Activated T-cell treated with anti-CD3 and anti-CD28 coated beads, Interleukin-2, amount 50 U/mL, for 4 hours (primary cell): ENCODE measurements at places on chromosomes 5 and 9.

GRCh38 chr9:109972026-109972882, 192.3 kb downstream of the PALM2AKAP2 start:
- no peak for DNase-seq

DNA sequence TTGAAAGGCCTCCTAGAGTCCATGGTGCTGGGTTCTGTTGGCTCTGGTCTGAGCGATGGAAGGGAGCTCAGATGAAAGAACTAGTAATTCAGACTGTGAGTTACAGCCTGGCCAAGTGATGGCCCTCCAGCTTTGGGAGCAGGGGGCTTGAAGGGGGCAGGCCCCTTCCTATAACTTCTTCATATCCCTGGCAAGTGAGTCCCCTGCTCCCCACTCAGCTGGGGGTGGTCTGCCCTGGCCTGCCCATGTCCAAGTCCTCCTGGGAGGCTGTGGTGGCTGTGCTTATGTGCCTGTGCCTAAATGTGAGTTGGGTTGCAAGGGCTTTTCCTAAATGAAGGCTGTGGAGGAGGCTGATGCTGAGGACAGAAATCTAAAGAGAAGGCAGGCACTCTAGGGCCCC, 80.1 kb downstream of the MACROH2A1 start:
- no peak for DNase-seq

DNA sequence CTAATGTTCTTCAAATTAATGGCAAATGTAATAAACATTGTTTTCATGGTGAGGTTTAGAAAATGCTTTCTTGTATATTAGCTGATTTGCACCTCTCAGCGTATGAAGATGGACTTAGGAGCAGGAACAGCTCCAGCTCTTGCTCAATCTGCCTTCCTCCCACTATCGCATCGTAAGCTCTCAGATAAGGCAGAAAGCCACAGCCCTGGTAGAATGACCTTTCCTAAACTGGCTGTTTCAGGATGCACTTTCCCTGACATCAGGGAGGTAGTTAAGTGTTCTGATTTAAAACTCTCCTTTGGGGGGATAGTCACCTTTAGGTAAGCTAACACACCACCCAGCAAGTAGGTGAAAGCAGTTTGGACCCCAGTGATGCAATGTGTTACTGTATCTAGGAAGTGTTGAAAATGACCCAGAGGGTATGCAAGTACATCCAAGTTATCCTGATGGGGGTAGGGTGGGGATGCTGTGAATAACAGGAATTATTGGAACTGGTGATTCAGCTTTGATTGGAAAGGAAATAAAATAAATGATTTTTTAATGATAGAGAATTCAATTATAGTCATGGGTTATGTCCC, 72.3 kb downstream of the LMNB1 start:
- no peak for DNase-seq

- DNase-seq, result no peak
Observed at GRCh38 chr9:74496406-74496805, 729 bp upstream of the RORB start.
